ENCODE measurements at places on chromosomes 6 and 20. TPM values are rescaled to one million over a fixed set of nuclear protein-coding genes. Genes with fewer than 3 reads are reported as not detected.

DNA sequence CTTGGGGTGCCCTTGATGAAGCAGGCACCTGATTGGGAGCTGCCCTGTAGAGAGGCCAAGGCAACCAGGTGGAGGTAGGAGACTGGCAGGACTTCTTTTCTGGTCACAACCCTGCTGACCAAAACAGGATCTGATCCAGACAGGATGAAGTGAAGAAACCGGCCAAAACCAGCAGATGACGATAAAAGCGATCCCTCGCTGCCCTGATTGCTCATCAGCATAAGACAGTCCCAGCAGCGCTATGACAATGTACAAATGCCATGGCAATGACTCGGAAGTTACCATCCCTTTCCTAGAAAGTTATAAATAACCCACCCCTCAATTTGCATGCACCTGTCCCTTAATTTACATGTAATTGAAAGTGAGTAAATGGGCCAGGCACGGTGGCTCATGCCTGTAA lies 88.4 kb upstream of the PDE10A start:
- H3K27ac ChIP-seq, result no peak overlapping the region
- no peaks in the 10 kb centered on the region for H3K36me3 ChIP-seq
- no peaks in the 10 kb centered on the region for H3K27me3 ChIP-seq
- DNase-seq, result no peak
- no peaks in the 10 kb centered on the region for H3K4me1 ChIP-seq

Gene ECI2
- 84.7 TPM for total RNA-seq

- no peaks in the 10 kb centered on the region for H3K4me1 ChIP-seq
- no peak for DNase-seq
Measured at GRCh38 chr6:7669742-7670141, 56.2 kb upstream of the BMP6 start.

Gene MTG2
- total RNA-seq, result 14.5 TPM

DNA sequence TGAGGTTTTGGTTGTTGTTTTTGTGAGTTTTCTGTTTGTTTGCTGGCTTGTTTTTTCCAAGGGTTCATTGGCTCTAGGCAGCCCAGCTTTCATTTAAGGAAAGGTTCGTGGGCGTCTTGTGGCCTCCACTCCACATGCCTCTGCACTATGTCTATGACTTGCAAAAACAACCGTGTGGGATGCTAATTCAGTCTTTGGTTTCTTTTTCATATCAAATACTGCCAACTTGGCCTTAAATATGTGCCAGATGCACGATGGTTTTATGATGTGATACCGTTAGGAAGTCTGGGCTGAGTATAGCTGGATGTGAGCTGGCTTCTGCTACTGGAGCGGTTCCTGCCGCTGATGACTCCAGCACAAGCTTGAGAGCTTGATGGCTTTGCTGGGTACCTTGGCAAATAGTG lies 96.3 kb downstream of the BMP2 start:
- H3K27me3 ChIP-seq, result no peaks in the 10 kb centered on the region
- DNase-seq, result no peak
- no peak overlapping the region for H3K27ac ChIP-seq

DNA sequence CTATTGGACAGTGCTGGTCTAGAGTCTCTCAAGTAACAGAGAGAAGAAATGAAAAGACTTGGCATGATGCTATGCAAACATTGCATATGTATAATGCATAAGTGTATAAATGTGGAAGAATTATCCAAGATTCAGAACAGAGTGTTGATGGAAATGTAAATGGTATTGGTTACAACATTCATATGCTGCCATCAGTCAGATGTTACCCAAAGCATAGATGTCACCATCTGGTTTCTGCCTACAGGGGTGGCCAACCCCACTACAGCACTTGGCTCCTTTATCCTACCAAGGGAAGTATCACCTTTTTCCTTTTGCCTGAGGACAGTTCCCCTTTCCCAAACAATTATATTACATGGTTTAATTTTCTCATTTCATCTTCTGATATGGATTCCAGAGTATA lies 11.9 kb downstream of the POPDC3 start:
- no peaks in the 10 kb centered on the region for H3K27me3 ChIP-seq
- H3K36me3 ChIP-seq, result no peaks in the 10 kb centered on the region
- no peak overlapping the region for H3K27ac ChIP-seq
- no peaks in the 10 kb centered on the region for H3K4me1 ChIP-seq
- no peak for DNase-seq

Gene BPIFA3
- total RNA-seq, result not detected

Gene ULBP2
- total RNA-seq, result not detected

DNA sequence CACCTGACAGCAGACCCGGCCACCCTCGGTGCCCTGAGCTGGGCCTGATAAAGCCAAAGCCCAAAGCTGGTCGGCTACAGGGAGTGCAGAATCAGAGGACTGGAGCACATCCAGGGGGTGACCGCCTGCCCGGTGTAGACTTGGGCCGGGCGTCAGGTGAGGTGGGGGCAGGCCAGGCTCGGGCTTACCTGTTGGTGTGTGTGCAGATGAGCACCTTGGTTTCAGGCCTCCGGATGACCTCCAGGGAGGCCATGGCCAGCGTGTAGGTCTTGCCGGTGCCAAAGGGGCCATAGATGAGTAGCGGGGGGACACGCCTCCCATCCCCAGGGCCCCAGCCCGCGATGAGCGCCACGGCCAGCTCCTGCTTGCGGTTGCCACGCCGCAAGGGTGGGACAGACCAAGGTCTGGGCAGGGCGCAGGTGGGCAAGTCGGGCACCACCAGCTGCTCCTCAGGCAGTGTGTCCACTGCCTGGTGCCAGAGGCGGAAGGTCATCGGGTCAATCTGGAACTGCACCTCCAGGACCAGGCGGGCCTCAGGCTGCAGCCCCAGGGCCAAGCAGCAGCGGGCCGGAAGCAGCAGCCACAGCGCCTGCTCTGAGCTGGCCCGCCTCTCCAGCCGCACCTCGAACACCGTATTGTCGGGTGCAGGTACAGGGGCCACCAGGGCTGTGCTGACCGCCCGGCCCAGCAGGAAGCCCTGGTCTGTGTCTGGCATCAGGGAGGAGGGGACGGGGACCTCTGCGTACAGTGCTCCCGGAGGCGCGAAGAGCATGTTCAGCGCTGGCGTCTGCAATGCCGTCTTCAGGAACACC lies 5.7 kb downstream of the HELZ2 start:
- H3K27me3 ChIP-seq, result no peaks in the 10 kb centered on the region
- H3K4me1 ChIP-seq, result peaks cover 6% of the 10 kb centered on the region
- H3K27ac ChIP-seq, result no peak overlapping the region
- peaks cover 18% of the 10 kb centered on the region for H3K36me3 ChIP-seq
- H3K4me3 ChIP-seq, result no peak overlapping the region

GRCh38 chr20:63092660-63093215 lies 86.0 kb upstream of the BHLHE23 start:
- peak; percentile 44 for DNase-seq
- H3K27me3 ChIP-seq, result no peaks in the 10 kb centered on the region
- no peaks in the 10 kb centered on the region for H3K4me1 ChIP-seq
- H3K36me3 ChIP-seq, result no peaks in the 10 kb centered on the region
- no peak overlapping the region for H3K4me3 ChIP-seq

- H3K4me1 ChIP-seq, result no peaks in the 10 kb centered on the region
- H3K36me3 ChIP-seq, result no peaks in the 10 kb centered on the region
- H3K27me3 ChIP-seq, result no peaks in the 10 kb centered on the region
- DNase-seq, result no peak
- no peak overlapping the region for H3K4me3 ChIP-seq
Measured at GRCh38 chr6:31008165-31008564, 2.1 kb upstream of the MUC22 start.

DNA sequence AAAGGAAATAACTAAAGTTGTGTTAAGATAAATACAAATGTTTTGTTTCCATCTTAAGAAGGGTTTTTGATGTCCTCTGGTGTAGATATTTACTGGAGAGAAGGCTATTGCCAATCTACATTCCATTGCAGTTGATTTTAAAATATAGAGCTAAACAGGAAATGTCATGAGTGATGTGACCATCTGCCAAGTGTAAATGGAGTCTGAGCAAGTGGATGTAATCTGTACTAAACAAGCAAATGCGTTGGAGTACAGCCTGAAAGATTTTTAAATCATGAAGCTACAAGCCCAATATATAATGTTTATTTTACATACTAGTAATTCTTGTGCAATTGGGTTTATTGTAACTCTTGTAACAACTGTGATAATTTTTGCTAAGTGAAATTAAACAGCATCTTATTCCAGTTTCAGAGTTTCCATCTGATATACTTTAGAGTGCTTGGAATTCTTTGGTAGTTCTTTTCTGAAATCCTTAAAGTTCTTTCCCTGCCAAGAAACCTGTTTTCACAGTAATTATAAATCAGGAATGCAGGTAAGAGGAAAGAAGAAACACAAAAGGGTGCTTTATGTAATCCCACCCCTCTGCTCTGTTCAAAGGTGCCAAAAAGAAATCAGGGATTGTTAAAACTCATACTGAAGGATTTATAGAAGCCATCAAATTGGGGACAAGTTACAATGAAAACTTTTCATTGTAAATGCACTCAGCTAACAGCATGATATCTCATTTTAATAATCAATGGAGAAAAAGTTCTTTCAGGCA lies 47.2 kb upstream of the FLRT3 start:
- H3K27ac ChIP-seq, result no peak overlapping the region
- no peaks in the 10 kb centered on the region for H3K36me3 ChIP-seq
- H3K4me3 ChIP-seq, result no peak overlapping the region
- no peaks in the 10 kb centered on the region for H3K4me1 ChIP-seq
- no peak for DNase-seq

DNA sequence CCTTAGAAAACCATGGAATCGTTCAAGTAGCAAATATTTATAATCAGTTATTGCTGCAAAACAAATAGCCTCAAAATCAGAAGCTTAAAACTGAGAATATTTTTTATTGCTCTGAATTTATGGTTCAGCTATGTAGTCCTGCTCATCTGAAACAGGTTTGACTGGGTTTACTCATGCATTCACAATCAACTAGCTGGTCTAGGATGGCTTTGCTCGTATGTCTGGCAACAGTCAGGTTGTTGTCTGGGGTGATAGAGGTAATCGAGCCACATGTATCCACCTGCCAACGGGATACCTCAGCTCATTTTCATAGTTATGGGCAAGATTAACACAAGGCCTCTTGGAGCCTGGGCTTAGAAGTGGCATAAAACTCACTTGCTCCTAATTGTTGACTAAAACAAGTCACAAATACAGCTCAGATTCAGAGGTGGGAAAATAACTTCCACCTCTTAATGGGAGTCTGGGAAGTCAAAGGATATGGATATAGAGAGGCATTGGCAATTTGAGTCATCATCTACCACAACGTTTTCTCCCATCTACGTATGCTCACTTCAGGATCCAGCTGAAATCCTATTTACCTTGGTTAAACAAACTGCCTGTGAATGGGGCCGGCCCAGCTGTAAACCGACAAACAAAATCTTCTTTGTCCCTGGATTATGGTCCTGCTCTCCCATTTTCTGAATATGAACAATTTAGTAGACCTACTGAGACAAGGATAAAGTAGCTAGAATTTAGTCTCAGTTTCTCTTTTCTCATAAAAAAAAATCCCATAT lies 54.5 kb upstream of the TENT5A start:
- H3K4me1 ChIP-seq, result peaks cover 8% of the 10 kb centered on the region
- H3K27me3 ChIP-seq, result no peaks in the 10 kb centered on the region
- no peaks in the 10 kb centered on the region for H3K36me3 ChIP-seq
- no peak for DNase-seq

DNA sequence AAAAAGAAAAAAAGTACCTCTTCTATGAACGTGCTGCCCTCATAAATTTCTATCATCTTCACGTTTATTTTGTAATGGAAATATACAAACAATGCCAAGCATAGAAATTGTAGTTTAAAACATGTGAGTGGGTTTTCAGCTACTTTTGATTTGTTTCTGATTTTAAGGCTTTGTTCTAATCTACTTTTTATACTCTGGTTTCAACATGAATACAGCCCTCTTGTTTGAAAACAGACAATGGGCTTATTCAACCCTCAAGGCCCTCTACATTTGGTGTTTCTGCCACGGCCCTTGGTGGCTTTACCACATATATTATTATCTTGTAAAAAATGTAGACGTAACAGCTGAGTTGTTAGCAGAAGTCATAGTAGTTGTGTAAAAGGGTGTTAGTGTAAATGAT lies 153.9 kb downstream of the SOX4 start:
- H3K4me1 ChIP-seq, result no peaks in the 10 kb centered on the region
- no peak overlapping the region for H3K27ac ChIP-seq
- H3K36me3 ChIP-seq, result no peaks in the 10 kb centered on the region
- no peak for DNase-seq

DNA sequence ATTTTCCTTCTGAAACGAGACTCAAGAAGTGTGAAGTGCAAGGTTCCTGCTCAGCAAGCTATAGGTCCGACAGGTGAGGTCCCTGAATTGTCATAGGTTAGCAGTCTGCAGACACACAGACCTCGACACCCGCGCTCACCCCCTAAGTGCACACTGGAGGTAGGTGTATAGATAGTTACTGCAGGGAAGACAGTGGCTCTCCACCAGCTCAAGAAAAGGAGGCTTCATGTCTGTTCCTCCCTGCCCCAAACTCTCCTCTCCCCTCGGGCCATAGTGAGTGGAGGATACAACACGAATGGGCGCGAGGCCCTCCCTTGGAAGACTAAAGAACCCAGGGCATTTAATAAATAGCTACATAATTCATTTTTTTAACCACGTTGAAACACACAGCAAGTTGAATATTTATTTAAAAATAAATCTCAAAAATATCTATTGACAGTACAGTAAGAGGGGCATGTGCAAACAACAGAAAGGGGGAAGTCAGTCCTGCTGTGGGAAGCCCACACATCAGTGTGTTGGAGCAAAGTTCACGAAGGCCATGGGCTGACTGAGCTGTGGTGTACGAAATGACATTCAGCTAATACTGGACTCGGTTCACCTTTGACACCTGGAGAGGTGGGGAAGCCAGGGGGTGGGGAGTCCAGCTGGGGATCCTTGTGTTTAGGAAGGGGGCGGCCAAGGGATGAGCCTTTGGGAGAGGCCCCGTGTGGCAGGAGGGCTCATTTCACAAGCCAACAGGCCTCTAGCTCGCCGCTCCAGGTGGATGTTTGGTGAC lies 10.7 kb downstream of the SPATA2 start:
- no peak overlapping the region for H3K4me3 ChIP-seq
- no peak for DNase-seq
- no peaks in the 10 kb centered on the region for H3K27me3 ChIP-seq
- H3K4me1 ChIP-seq, result no peaks in the 10 kb centered on the region

DNA sequence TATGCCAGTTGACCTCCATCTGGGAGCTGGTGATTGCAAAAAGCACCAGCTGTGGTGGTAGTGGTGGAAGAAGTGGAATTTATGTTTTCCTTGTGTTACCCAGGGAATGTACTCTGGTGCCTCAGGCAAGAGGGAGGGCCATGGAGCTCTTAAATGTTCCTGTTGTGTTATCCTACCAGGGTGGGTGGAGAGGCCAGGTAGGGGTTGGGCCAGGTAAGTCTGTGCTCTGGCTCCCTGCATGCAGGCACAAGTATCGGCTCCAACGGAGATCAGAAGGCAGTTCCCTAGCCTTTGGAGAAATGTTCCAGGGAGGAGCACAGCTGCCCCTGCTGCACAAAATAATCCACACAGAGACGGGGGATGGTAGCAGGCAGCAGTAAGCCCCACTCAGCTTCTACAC lies 419.3 kb upstream of the EYS start:
- no peak overlapping the region for H3K27ac ChIP-seq
- H3K4me3 ChIP-seq, result no peak overlapping the region
- H3K36me3 ChIP-seq, result no peaks in the 10 kb centered on the region

Gene RSPO4
- total RNA-seq, result 1.4 TPM

GRCh38 chr6:74902089-74902488 lies 303.8 kb downstream of the COL12A1 start:
- H3K4me3 ChIP-seq, result no peak overlapping the region
- no peaks in the 10 kb centered on the region for H3K36me3 ChIP-seq
- H3K4me1 ChIP-seq, result no peaks in the 10 kb centered on the region

Gene EFCAB8
- total RNA-seq, result not detected

Gene SLC22A3
- 29.6 TPM for total RNA-seq

GRCh38 chr20:44500221-44500620 lies 21.6 kb downstream of the SERINC3 start:
- H3K4me3 ChIP-seq, result no peak overlapping the region
- no peaks in the 10 kb centered on the region for H3K27me3 ChIP-seq
- DNase-seq, result no peak
- peaks cover 78% of the 10 kb centered on the region for H3K36me3 ChIP-seq
- H3K4me1 ChIP-seq, result no peaks in the 10 kb centered on the region

Gene SLC17A2
- not detected for total RNA-seq
